Astrocyte of the hippocampus (primary cell): ENCODE measurements at places on chromosomes 1 and 21.

DNA sequence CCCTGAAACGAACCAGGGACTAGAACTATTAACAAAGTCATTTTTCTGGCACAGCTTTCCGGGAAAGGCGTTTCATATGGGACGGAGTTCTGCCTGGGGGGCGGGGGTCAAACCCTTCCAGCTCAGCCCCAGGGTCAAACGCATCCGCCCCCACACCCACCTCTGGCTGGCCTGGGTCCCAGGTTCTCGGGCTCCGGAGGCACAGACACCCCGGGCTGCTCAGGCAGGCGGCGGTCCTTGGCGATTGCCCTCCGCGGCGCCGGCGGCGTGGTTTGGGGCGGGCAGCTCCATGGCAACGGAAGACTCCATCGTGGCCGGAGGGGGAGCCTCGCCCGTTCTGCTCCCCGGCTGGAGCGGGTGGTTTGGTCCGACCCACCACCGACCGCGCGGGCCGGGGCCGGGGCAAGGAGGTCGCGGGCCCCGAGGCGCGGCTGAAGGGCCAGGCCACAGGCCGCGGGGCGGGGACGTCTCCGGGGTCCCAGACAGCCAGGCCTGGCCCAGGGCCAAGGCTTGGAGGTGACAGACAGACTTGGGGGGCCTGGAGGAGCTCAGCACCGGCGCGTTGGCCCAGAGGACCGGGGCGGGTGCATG, at the start of gene CFAP74:
Gene CFAP74 (minus strand): TSS at position 246 of the 591 bp plus-strand sequence. CDS start 12,830 bp downstream, outside the sequence.
- DNase-seq: peak; percentile 85

DNA sequence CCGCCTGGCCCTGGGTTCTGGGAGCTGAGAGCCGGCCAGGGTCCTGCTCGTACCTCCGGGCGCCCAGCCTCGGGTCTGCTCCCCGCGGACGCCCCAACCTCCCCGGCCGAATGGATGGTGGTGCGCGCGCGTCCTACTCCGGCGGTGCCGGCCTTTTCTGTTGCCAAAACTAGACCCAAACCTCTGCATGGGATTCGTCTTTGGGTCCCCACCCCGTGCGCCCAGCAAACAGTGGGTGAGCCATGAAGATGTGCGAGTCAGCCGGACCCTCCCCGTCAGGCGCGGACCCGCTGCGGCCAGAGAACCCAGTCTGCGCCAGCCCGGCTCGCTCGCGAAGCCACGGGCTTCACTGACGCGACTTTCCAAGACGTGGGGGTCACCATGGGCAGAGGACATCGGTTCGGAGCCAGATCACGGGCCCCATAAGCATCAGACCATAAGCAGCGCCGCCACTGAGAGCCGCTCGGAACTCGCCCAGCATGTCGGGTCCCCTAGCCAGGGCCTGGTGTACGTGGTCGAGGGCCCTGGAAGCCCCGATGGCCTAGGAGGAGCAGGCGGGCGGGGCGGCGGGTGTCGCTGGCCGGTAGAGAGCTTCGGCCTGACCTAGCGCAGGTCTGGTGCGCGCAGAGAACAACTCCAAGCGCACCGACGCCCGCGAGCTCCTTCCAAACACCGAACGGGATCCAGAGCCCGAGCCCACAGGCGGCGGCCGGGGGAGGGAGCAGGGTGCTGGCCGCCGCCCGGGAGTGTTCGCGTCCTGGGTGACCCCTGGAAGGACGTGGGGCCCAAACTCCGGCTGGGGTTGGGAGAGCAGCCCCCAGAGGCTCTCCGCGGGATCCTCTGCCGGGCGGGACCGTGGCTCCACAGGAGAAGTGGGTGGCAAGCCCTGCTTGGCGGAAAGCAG, 1.0 kb upstream of the TP73 start:
- DNase-seq: peak; percentile 35

DNA sequence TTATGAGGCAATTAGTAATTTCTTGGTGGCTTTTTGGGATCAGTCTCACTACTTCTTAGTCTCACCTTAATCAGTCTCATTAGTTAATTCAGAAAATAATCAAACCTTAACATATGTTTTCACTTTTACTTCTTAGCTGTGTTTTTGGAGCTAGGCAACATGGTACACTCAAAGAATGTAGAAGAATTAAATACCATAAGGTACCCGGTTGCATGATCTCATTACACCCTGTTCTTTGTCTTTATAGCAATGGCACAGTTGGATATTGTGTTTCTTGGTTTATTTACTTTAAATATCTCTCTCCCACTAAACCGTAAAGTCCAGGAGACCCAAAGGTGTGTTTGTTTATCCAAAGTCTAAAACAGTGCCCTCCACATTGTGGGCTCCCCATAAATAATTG, 132.3 kb downstream of the TNFSF18 start:
- no peak for DNase-seq

DNA sequence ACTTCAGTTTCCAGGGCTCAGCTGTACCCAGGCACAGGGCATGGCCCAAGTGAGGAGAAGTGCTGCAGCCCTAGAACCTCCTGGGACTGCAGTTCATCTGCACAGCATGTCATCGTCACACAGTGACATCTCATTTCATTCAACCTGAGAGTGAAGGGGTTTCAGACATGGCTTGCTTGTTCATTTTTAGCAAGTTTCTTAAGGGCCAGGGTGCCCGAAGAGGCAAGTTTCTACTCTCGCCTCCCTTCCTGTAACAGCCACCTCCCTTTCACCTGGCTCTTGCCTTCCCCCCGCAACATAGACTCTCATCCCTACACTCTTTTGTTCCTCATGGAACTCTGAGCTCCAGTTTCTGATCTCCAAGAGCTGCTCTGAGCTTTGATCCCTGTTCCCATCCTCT, 108.1 kb downstream of the C1orf21 start:
- no peak for DNase-seq

DNA sequence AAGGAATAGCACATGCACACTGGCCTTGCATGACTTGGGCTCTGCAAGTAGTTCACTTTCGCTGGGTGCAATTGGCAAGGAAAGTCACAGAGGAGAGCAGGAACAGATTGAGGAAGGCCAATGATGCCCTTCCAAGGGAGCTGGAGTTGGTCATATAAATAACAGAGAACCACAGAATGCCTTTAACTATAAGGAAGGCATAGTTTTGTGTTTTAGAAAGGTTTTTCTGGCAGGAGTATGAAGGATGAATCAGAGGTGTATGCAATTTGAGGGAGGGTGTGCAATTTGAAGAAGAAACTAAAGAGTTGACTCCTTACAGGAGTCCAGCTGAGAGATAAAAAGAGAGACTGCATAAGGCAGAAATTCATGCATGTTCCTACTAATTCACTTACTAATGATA, 112.1 kb downstream of the PHTF1 start:
- DNase-seq: peak; percentile 49

DNA sequence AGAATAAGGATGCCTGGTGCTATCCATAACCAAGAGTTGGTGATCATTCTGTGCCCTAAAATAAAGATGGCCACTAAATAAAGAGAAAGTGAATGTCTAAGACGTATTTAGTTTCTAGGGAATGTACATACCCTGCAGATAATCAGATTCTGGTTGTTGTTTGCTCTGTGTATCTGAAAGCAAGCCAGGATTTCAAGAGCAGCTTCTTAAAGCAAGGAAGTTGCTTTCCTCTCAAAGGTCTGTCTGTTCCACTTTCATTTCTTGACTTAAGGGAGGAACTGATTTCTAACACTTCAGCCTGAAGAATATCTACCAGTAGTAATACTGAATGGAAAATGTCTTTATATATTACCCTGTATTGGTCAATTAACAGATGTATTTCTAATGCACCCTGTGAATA, 88.8 kb downstream of the KIF1B start:
- DNase-seq: no peak

GRCh38 chr1:169363046-169363730, 4.4 kb downstream of the NME7 start:
- DNase-seq: peak; percentile 82

GRCh38 chr1:145963265-145964019, 933 bp downstream of the ANKRD34A start:
- DNase-seq: peak; percentile 54

DNA sequence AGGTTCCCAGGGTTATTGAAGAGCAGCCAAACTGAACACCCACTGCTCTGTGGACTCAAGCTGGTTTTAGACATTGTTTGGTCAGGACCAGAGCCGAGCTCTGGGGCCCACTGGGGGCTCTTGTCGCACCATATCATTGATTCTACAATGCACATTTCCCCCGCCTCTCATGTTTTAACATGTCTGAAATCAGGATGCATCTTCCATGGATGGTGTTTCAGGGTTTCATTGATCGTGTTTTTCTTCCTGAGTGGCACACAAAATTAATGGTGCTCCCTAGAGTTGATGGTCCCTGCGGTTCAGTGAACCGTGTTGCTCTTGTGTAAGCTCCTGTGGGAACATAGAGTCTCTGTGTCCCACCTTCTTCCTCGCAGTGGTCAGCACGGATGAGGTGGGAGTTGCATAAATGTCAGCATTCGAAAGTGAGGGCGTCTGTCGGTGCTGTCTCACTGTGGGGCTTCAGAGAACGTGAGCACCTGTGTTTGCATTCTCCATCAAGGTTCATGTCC, 38.3 kb downstream of the GALNT2 start:
- DNase-seq: no peak

DNA sequence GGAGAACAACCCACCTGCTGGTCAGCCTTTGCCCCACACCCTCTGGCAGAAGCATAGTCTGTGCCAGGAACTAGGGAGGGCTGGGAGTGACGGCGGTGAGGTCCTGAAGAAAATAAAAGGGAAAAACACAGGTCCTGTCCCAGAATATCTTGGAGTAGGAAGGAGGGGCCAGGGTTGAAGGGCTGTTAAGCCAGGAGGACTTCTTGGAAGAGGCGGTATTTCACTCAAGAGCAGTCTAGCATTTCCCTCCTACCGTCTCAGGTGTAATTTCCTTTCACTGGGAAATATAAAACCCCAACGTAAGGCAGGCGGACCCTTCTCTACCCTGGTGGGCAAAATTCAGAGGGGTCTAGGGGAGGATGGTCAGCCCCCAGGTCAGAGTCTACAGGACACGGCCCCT, 72.7 kb upstream of the TTC34 start:
- DNase-seq: no peak

GRCh38 chr1:221708076-221708571, 33.8 kb downstream of the DUSP10 start:
- DNase-seq: no peak

- DNase-seq: no peak
Measured at GRCh38 chr1:157034137-157034800, 11.3 kb downstream of the ARHGEF11 start.

DNA sequence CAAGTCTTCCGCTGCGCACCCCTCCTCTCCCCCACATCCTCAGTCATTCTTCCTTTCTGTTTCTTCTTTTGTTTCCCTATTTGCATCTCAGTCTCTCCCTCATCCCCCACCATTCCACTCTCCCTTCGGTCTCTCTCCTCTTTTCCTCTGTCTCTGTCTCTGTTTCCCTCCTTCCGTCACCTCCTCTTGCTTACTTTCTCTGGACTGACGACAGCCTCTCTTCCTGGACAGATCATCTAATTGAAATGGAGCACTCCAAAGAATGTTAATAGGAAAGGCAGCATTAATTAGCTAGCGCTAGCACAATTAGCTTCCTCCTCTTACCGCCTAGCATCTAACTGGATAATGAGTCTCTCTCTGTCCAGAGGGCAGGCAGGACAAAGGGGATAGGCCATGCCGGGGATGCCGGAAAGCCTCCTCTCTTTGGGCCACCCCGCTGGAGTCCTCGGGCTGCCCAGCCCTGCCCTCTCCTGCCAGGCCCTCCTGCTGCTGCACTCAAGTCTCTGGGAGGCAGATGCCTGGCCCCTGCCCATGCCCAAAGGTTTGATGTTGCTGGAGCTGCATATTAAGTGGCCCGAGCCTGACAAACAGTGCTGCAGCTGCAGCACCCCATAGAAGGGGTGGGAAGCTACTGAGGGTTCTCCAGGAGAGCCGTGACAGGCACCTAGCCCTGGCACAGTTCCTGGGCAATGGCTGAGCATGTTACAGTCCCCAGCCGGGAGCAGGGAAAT, 20.8 kb downstream of the DISP3 start:
- no peak for DNase-seq

DNA sequence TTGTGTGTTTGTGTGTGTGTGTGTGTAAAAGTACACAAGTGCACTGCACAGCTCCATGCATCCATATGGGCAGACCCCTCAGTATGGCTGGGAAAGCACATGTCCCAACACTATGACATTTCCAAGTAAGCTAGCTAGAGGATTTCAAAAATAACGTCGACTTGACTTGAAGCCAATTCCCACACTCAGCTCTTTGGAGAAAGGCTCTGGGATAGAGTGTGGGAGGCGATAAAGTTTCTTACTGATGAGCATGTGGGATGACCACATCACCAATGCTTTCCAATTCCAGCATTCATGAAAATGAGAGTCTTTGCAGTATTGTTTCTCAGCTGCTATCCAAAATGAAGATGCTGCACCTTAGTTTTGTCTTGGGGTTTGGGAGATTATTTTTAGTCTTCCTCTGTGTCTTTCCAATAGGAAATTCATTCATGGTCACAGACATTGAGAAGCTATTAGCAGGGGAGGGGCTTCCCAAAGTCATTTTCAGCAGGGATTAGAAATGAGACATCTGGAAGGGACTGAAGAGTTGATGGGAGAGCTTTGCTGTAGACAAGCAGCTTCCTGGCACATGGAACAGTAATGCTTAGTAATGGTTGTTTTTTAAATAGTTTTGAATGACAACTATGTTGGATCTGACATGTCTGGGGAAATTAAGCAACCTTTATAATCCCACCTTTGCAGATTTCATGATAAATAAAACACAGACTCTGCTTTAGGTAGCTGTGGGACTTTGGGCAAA, 143.5 kb downstream of the ASTN1 start:
- no peak for DNase-seq

DNA sequence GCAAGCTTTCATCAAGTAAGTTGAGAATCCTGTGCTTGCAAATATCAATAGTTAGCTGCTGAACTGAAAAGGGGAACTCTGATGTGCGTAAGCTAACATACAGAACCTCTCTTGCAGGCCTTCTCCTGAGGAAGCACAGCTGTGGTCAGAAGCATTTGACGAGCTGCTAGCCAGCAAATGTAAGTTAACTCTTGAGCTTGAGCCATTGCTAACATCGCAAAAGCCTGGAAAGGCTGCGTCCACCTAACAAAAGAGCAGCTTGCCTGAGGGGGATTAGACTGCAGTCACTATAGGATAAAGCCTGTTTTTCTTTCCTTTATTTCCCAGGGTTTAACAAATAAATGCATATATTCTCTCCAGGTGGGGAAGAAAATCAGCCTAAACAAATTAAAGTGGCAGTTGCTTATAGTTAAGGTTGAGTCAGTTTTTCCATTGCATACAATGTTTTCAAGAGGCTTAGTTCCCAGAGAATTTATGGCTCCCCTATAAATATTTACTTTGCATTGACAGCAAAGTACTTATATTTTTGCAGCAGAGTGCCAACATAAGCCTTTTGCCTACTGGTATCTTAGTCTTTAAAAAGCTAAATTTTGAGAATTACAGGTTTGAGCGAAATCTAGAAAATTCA, 1.5 kb downstream of the RGS2 start:
- peak; percentile 49 for DNase-seq

GRCh38 chr1:30525971-30526651, 197.3 kb downstream of the MATN1 start:
- DNase-seq: peak; percentile 68

- no peak for DNase-seq
Measured at GRCh38 chr1:6093071-6093470, 47.4 kb downstream of the KCNAB2 start.

- no peak for DNase-seq
Measured at GRCh38 chr1:99227056-99227897, 37.0 kb upstream of the PLPPR4 start.

GRCh38 chr1:76133977-76134376, 59.4 kb downstream of the ST6GALNAC3 start:
- DNase-seq: no peak
